ENCODE measurements at places on chromosomes 7 and 10. TPM values are rescaled to one million over a fixed set of nuclear protein-coding genes. Genes with fewer than 3 reads are reported as not detected.

TMEM139 gene
- not detected for total RNA-seq

ANKRD1 gene
- total RNA-seq, result 2.2 TPM

C10orf71 gene
- not detected for total RNA-seq

GHRHR gene
- not detected for total RNA-seq

GRID1 gene
- total RNA-seq, result not detected

NACAD gene
- total RNA-seq, result 0.53 TPM

ENO4 gene
- 0.19 TPM for total RNA-seq

TRRAP gene
- 12.8 TPM for total RNA-seq

LDB3 gene
- 0.12 TPM for total RNA-seq

SH3PXD2A gene
- total RNA-seq, result 11.6 TPM

PNLIP gene
- not detected for total RNA-seq

CLRN3 gene
- not detected for total RNA-seq

LRMDA gene
- 4.6 TPM for total RNA-seq

MPP7 gene
- 0.53 TPM for total RNA-seq

INHBA gene
- total RNA-seq, result 58.7 TPM

NPTX2 gene
- 9.9 TPM for total RNA-seq

TMEM130 gene
- 0.25 TPM for total RNA-seq
